NCI-H1694 treated with DMSO at 0.1 percent for 48 hours (cell line): ENCODE measurements at places on chromosomes 7 and 10.

DNA sequence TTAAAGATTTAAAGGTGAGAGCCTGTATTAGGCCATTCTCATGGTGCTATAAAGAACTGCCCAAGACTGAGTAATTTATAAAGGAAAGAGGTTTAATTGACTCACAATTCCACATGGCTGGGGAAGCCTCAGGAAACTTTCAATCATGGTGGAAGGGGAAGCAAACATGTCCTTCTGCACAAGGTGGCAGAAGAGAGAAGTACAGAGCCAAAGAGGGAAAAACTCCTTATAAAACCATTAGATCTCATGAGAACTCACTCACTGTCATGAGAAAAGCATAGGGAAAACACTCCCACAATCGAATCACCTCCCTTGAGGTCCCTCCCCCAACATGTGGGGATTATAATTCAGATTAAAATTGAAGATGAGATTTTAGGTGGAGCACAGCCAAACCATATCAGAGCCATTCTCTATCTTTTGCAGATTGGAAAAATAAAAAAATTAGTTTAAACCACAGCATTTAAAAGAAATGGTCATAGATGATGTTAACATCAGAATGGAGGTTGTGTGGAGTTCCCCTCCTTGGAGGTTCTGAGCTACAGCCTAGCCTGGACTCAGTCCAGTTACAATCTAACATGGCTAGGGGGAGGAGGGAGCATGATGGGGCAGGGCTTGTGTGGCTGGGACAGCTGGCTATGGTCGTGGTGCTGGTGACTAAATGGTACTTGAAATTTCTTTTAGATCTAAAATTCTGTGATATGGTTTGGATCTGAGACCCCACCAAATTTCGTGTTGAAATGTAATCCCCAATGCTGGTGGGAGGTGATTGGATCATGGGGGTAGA, 33.1 kb downstream of the GSTO2 start:
- no peak for DNase-seq

- DNase-seq, result no peak
Measured at GRCh38 chr10:58331646-58332045, 3.2 kb upstream of the UBE2D1 start.

- DNase-seq, result peak; percentile 61
Measured at GRCh38 chr7:45088821-45089340, at the start of gene NACAD. Gene NACAD, minus strand, starts transcription at chr7:45088969. Its CDS starts 75 bp downstream, at chr7:45088894.

DNA sequence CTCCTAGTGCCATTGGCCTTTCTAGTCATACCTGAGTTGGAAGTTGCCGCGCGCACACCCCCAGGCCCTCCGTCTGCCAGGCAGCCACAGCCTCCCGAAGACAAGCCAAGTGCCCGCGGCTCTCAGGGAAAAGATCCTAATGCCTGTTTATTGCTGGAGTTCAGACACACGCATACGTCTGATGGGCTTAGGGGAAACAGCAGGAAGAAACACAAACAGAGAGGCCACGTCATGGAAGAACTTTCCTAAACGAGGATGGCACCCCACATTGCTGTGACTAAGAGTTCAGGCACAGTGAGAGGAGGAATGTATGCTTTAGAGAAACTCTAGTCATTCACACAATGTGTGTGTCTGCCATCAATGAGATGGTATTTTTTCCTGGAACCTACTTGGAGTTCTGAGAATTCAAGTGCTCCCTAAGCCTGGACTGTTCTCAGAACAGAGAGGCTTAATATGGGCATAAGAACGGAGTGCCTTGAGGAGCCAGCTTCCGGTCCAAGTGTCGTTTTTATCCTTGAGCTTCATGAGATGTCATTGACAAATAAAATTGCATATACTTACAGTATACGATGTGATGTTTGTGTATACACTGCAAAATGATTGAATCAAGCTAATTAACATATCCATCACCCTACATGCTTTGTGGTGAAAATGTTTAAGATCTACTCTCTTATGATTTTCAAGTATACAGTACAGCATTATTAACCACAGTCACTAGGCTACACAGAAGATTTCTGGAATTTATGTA, 11.6 kb upstream of the RBP3 start:
- DNase-seq, result no peak

- DNase-seq, result no peak
Measured at GRCh38 chr7:21547501-21547900, 4.7 kb downstream of the DNAH11 start.

DNA sequence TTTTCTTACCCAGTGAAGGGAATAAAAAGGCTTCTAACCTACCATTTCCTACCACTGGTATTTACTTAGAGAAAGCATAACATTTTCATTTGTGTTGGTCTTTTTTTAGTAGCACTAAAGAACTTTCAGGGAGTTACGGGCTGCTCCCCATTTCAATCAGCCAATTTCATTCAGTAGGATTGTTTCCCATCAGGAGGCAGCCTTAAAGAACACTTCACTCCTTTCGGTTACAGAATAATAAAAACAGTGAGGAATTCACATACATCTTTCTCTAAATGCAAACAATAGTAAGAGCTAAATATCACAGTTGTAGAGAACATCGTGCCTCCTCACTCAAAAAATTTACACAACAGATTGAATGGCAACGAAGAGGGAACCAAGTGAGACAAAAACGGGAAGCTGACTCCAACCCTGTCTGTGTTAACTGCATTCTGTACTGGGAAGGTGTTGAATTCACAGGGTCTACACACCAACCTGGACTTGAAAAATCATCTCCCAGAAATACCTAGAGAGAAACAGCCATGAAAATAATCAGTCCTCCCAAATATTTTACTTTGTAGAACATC, 55.5 kb upstream of the ABLIM1 start:
- DNase-seq, result no peak

- DNase-seq, result no peak
Measured at GRCh38 chr7:139023076-139023475, 12.8 kb downstream of the ZC3HAV1L start.

DNA sequence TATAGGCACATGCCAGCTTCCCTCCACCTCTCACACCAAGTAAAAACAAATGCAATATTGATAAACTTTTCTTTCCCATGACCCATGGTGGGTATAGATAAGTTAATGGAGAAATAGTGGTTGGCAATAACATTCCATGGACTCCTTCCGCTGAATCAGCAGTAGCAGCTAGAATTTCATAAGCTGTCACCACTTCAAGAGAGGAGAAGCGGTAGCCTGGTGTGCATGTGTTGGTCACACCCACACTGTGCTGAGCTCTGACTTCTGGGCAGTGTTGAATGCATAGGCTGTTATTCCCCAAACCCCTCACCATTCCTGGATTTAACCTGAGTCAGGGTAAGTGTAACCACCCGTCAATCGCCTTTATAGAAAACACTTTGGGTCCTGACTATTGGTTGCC, 32.5 kb upstream of the BMPER start:
- no peak for DNase-seq

- DNase-seq, result no peak
Measured at GRCh38 chr10:62643606-62644587, 160.6 kb upstream of the ADO start.

DNA sequence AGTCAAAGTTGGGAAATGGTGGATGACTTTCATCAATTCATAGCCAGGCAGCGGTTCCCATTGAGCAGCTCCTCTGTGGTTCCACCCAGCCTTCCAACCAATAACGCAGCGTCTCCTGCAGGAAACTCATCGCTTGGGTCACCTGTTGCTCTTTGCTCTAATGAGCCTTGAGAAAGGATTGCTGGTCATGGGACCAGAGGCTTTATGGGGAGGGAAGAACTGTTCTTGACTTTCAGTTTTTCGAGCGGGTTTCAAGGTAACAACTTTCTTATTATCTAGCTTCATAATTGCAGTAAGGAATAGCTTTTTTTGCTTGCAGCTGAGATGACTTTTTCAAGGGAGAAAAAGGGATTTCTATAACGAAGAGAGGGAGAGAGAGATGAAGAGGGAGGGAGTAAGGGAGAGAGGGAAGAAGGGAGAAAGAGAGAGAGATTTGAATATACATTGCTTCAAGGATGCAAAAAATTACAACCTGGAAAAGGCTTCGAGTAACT, 405 bp upstream of the ENTPD1 start:
- no peak for DNase-seq

DNA sequence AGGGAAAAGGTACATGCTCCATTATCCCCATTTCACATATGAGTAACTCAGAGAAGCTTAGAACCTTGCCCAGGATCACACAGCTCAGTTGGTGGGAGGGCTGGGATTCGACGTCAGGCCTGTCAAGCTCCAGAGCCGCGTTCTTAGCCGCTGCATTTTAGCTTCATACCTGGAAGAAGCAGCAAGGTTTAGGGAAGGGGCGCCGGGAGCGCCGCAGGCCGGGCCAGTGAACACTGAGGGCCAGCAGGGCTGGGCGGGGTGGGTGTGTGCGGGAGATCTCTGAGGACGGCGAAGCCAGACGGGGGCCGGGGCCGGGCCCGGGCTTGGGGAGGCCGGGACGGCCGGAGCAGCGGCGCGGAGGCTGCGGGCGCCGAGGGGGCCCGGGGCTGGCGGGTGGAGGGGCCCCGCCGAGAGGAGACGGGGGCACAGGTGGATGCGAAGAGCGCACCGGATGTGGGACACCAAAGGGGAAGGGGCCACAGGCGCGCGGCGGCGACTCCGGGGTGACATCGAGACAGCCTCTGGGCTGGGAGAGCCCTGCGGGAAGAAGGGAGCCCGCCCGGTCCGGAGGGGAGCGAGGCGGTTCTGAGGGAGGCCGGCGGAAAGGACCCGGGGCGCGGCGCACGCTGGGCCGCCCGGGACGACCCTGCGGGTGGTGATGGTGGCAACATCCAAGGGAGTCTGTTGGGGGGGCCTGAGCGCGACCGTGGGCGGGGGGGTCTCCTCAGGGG, 498 bp downstream of the NDST2 start:
- DNase-seq, result no peak

DNA sequence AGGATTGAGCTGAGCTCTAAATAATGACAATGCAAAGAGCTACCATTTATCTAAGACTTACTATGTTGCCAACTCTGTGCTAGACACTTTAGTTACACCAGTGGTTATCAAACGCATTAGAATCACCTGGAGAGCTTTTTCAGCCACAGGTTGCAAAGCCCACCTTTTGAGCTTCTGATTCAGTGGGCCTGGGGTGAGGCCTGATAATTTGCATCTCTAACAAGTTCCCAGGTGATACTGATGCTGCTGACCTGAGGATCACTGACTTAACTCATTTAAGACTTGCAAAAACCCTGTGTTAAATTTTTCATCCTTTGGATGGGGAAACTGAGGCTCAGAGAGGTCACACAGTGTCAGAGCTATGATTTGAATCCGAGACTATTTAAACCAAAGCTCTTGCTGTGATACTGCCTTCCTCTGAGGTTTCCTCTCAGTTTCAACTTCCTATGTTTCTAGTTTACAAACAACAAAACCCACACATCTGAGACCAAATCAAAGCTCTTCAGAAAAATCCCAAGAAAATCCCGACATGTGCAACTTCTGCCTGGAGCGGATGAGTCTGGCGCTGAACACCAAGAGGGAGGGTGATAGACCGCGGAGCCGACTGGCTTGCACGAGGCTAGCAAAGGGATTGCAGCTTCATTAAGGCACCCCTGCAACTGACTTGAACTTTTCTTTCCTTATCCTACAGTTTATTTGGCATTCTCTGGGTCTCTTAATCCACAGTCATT, 124.9 kb downstream of the CYP26A1 start:
- DNase-seq, result no peak

DNA sequence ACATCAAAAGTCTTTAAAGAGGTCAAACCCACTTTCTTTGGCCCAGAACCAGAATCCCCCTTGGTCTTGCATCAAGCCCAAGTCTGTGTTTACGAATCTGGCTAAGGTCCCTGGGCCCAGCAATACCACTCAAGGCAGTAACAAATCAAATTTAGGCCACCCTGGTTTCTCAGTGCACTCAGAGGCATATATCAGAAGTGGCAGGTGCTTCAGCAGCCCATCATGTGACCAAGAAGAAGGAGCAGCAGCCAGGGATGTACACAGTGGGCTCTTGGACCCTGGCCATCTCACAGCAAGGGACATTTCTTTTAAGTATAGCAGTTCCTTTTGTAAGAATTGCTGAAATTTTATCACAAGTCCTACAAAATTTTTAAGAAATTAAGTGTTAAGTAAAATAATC, 7.3 kb upstream of the SLC25A13 start:
- no peak for DNase-seq

GRCh38 chr10:90674928-90675327, 182.9 kb downstream of the HTR7 start:
- DNase-seq, result no peak

DNA sequence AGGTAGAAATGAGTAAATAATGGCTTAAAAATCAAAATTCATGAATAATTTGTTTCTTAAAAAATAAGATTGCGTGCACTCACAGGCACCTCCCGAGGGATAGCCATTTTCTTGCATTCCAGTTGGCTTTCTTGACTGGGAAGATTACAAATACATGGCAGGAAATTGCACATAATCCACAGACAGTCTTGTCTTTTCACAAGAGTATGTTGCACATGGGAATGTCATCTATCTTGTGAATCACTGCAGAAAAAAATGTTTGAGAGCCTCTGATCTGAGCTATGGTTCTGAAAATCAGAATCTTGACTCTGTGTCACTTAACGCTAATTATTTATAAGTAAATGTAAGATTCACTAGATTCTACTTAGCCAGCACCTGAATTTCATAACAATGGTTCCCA, 74.1 kb upstream of the PRKG1 start:
- no peak for DNase-seq

GRCh38 chr10:3660753-3661152, 124.3 kb downstream of the KLF6 start:
- no peak for DNase-seq
